Activated T-cell treated with anti-CD3 and anti-CD28 coated beads, Interleukin-2, amount 50 U/mL, for 24 hours (primary cell): ENCODE measurements at places on chromosomes 1 and 21.

- no peak for DNase-seq
Observed at GRCh38 chr21:44263221-44263760, 1.6 kb upstream of the DNMT3L start.

DNA sequence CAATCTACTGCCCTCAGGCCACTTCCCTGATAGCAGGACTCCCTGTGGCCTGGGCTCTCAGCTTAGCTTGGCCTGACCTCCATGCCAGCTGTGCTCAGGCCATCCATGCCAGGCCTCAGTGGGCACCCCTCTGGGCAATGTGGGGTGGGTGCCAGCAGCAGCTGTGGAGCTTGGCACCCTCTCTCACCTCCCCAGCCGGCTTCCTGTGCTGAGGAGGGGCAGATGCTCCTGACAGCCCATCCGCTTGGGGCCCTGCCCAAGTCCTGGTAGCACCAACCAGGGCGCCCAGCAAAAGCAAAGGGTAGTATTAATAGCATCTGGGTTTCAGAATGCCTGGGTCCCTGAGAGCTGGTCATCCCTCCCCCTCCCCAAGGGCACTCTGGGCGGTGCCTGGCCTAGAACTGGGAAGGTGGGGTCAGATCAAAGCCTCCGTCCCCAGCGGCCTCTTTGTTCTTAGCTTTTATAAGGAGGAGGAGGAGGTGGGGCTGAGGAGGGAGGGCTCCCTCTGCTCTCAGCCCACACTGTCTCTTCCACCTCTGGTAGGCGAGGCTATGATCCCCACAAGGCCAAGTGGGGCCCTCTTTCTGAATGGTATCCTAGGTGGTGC, 6.1 kb downstream of the EFNA4 start:
- DNase-seq, result no peak

DNA sequence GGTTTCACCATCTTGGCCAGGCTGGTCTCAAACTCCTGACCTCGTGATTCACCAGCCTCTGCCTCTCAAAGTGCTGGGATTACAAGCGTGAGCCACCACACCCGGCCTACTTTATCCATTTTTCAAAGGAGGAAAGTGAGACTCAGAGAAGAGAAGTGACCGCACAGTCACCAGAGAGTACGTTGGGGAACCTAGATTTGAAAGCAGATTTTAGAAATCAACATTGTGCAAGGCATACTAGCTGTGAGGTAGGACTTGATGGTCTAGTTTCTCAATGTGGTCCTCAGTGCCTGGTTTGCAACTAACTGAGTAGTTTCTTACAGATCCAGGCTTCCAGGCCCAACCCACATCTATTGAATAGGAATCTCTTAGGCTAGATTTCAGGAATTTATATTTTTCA, 1.7 kb upstream of the PRCC start:
- DNase-seq, result no peak

DNA sequence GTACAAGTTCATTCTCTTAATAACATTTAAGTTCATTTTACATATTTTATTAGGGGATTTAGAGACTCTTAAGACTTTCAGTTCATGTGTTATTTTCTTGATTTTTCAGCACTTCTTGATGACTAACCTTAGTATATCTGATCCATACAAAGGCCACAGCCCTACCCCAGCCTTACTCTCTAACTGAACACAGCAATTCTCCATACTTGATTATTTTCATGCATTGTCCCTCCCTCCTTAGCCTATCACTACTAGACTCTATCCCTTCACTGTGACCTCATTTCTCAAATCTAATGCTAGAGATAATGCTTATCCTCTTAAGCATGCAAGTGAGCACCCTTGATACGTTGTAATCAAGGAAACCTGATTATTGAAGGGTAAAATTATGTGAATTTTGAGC, 15.2 kb downstream of the PRKAA2 start:
- DNase-seq, result no peak

DNA sequence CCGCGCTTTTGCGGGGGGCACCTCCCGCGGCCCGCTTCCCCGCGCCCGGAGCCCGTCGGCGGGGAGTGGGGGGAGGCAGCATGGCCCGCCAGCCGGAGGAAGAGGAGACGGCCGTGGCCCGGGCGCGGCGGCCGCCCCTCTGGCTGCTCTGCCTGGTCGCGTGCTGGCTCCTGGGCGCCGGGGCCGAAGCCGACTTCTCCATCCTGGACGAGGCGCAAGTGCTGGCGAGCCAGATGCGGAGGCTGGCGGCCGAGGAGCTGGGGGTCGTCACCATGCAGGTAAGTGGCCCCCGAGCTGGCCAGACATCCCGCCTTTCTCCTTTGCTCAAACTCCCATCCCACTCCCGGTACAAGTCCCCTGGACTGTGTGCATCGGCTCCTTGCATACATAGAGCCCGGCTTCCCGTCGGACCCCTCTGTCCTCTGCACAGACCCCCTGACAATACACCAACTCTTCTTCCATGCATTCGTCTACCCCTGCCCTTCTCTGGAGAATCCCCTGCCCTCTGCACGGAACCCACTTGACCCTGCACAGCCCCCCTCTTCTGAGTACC, 812 bp downstream of the CACHD1 start:
- DNase-seq, result peak; percentile 51

DNA sequence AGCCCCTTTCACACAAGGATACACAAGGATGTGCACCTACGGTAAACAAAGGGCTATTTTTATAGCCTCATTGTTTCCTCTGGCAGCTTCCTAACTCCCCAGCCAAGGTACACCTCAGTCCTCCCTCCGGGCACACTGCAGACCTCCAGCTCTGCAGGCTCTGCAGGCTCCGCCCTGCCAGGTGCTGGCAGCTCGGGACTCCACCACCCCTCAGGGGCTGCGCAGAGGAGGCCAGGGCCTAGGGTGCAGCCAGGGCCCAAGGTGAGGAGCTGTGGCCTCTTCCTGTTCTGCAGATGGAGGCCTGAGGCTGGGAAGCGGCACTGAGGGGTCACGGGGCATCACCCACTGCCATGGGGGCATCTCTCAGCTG, 19.8 kb upstream of the CLSTN1 start:
- DNase-seq, result no peak

- no peak for DNase-seq
Observed at GRCh38 chr1:90919900-90920299, 101.9 kb downstream of the ZNF644 start.

DNA sequence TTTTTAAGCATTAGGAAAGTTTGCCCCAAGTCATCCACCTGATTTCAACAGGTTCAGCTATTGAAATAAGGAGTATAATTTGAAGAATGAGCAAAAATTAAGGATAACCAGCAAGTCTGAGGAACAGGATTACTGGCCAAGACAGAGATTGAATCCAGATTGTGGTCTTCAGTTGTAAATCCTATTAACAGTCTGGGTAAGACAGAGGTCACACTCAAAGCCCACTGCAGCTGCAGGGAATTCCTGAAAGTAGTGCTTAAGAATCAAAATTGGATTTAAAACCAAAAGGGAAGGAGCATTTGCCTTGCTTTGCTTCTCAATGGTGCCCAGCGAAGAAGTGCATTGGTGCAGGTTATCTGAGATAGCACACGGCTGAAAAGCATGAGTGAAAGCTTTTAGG, 6.4 kb upstream of the LORICRIN start:
- DNase-seq, result no peak

- no peak for DNase-seq
Observed at GRCh38 chr1:119565131-119565772, 58.2 kb downstream of the HSD3B1 start.

DNA sequence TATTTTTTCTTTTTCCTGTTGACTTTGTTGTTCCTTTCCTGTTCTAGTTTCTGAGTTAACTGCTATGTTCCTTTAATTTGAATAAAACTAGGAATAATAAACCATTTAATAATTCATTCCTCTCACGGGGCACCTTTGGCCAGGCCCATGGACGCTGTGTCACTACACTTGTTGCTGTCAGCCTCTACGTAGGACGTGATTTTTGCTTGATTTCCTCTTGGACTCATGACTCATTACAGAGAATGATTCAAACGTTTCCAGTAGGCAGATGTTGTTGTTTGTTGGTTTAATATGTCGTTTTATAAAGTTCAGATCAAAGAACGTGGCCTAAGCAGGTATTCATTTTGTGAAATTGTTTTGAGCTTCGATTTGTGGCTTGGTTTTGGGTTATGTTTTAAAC, 9.1 kb upstream of the SLC19A1 start:
- peak; percentile 41 for DNase-seq

DNA sequence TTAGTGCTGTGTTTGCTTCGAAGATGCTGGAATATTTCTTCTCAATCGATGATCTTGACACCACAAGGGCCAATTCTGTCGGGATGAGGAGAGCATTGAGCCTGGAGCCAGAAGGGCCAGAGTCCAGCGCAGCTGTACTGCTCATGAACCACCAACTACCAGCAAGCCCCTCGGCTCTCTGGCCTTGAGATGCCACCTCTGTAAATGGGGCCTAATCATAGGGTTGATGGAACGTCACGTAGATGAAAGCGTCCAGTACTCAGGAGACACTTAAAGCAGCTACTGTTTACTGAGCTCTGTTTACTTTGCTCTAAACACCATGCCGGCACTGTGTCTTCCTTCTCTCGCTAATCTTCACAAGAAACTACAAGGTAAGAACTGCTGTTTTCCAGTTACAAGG, 26.3 kb downstream of the CCDC185 start:
- no peak for DNase-seq

- no peak for DNase-seq
Observed at GRCh38 chr1:62395291-62395690, 41.6 kb upstream of the USP1 start.

GRCh38 chr1:12810691-12811408, 19.7 kb downstream of the PRAMEF1 start:
- DNase-seq, result no peak

DNA sequence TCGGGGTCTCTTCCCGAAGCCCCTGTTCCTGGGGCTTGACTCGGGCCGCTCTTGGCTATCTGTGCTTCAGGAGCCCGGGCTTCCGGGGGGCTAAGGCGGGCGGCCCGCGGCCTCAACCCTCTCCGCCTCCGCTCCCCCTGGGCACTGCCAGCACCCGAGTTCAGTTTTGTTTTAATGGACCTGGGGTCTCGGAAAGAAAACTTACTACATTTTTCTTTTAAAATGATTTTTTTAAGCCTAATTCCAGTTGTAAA, 158.7 kb downstream of the RUNX1 start:
- DNase-seq, result no peak

GRCh38 chr1:205350124-205350523, 6.6 kb downstream of the KLHDC8A start:
- no peak for DNase-seq

- DNase-seq, result peak; percentile 59
Observed at GRCh38 chr21:41895643-41896493, 16.7 kb upstream of the PRDM15 start.

GRCh38 chr1:56964349-56965017, 1.3 kb downstream of the C8B start:
- DNase-seq, result no peak

DNA sequence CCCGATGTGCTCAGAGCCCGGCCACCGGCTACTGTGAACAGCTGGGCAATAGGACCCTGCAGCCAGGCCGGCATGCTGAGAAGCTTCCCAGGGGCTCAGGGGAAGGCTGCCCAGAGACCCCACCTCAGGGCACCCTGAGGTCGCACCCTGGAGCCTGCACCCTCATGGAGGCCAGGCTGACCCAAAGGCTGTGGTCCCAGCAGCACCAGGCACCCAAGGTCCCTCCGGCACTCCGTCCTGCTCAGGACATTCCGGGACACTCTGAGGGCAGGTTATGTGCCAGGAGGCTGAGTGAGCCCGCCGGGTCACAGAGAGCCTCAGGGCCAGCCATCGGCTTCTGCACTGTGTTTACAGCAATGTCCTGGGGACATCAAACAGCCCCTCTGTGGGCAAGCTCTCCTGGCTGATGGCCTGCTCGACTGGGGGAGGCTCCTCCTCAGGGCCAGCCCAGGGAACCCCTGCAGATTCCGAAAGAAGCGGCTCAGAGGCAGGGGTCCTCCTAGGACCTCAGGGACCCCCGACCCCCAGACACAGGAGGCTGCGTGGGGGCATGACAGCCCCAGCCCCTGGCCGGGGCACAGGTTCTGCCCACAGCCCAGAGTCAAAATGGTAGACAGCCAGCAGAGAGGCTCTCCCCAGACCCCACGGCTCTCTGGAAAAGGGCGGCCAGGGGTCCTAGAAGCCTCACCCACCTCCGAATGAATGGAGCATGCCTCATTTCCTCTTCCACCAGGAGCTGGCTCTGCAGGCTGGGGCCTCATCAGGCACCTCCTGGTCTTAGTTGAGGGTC, 8.2 kb downstream of the SLC19A1 start:
- peak; percentile 30 for DNase-seq

- no peak for DNase-seq
Observed at GRCh38 chr1:159999204-159999603, 32.6 kb downstream of the PIGM start.

- no peak for DNase-seq
Observed at GRCh38 chr1:37776946-37777516, 12.1 kb upstream of the EPHA10 start.

GRCh38 chr1:45446950-45447672, 43.9 kb downstream of the TESK2 start:
- no peak for DNase-seq

DNA sequence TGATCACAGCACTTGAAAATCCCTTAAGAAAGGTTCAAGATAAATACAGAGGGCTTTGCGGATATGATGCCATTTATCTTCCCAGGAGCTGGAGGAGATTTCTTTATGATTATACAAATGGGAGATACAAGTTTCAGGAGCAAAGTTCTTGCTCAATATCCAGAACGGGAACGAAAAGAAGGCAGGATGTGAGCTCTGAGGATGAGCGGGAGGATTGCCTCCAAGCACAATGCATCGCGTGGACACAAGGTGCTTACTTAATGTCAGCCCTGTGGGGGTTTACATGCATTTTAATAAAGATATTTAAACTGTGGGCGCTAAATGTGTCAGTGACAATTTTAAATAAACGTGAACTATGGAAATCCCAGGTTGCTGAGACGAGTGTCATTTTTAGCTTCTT, 59.0 kb downstream of the SYT6 start:
- no peak for DNase-seq

GRCh38 chr1:11483581-11484320, 4.8 kb downstream of the DISP3 start:
- DNase-seq, result no peak

GRCh38 chr21:25565272-25566211, 41.7 kb downstream of the MRPL39 start:
- peak; percentile 70 for DNase-seq

GRCh38 chr1:74790453-74790852, 57.5 kb downstream of the TYW3 start:
- no peak for DNase-seq

DNA sequence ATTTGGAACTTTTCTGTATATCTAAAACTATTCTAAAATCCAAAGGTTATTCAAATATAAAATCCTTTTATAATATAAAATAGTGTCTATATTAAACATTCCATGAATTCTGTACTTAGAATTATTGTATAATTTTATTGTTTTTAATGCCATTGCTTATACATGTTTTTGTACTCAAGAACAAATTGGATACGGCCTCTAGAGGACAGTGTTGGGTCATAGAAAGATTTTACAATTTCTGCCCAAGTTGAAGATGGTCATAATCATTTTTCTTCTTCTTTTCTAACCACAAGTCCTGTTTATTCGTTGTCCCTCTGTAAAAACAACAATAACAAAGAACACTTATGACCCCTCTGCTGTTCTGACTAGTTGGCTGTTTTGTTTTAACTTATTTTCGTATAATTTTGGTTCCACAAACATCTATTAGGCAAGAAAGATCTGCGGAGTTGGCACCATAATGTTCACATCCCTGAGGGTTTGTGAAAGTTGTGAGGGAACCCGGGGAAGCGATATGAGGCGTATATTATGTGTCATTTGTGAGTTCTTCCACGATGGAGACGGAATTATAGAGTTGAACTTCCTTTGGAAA, 75.7 kb upstream of the KIF26B start:
- no peak for DNase-seq

GRCh38 chr1:233295975-233296322, 424 bp upstream of the PCNX2 start:
- DNase-seq, result no peak
